ENCODE measurements at places on chromosomes 1 and 21.

DNA sequence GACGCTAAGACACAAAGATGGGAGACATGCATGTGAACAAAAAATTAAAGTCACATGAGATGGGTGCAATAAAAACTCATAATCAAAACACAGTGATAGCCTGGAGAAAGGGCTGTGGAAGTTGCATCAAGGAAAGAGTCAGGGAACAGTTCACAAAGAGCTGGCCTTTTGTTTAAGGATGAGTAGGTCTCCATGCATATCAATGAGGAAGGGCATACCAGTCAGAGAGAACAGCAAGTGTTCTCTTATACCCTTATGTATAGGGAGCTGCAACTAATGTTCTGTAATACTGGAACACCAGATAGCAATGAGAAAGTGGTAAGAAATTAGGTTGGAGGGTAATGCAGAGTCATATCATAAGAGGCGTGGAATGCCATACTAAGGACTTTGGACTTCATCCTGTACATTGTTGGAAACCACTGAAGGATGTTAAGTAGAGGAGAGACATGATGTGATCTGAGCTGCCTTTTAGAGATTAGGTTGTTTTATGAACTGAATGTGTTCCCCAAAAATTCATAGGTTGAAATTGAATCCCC is 46.7 kb upstream of the SAMD13 start:
- no peak for DNase-seq

GRCh38 chr21:45339421-45340402 is 52.0 kb upstream of the POFUT2 start:
- no peak for DNase-seq

DNA sequence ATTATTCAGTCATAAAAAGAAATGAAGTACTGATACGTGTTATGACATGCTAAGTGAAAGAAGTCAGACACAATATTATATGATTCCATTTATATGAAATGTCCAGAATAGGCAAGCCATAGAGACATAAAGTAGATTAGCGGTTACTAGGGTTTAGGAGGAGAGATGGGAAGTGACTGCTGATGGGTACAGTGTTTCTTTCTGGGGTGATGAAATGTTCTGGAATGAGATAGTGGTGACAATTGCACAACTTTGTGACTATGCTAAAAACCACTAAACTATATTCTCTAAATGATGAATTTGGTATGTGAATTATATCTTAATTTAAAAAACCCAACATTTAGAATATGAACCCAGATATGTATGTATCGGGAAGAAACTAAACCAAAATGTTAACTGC is 27.6 kb downstream of the IPP start:
- DNase-seq: no peak

DNA sequence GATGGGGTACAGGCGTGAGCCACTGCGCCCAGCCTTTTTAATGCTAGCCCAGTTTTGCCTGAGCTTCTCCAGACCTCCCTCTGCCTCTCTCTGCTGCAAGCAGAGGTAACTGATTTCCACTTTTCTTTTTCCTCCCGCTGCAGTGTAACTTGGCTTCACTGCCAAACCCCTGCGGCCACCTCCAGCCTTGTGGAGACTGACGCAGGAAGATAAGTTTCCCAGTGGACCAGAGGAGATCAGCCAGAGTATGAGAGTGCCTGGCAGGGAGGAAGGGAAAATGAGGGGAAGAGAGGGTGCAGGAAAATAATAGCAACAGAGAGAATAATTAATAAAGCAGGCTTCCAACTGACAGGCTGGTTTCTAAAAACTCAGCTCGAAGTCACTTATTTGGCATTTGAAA is 143.7 kb downstream of the PCNX2 start:
- DNase-seq: no peak

- no peak for DNase-seq
Measured at GRCh38 chr1:169161496-169162194, 55.2 kb downstream of the ATP1B1 start.

All from stimulated activated CD4-positive, alpha-beta T cell treated with anti-CD3 and anti-CD28 coated beads, TNF-alpha, amount 100 ng/mL, for 48 hours (primary cell).